ENCODE measurements at places on chromosomes 16 and 17.
A peak's percentile ranks its signal among the peaks of the same experiment; 100 is the strongest.

DNA sequence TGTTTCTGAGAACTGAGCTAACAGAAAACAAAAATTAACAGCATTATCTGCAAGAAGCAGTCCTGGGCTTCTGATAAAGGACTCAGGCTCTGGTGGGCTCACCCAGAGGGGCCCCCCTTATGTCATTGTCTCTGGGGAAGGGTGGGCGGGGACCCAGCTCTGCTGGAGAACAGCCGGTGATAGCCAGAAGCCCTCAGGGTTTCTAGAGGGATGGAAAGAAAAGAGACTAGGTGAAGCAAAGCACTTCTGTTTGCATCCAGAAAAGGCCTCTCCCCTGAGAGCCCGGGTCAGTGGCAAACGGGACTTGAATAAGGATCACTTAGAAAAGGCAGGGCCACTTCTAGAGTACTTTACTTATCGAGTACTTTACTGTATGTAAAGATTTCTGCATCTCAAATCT, 7.0 kb upstream of the CDC42EP4 start:
- DNase-seq, result no peak

GRCh38 chr16:66859397-66860068, 15.3 kb downstream of the CA7 start:
- no peak for DNase-seq

GRCh38 chr17:75632863-75633485, at the start of gene SMIM5:
TSS of gene SMIM5 (plus strand) at chr17:75633434. CDS start at chr17:75640202, 6,768 bp downstream.
- DNase-seq, result peak; percentile 57

DNA sequence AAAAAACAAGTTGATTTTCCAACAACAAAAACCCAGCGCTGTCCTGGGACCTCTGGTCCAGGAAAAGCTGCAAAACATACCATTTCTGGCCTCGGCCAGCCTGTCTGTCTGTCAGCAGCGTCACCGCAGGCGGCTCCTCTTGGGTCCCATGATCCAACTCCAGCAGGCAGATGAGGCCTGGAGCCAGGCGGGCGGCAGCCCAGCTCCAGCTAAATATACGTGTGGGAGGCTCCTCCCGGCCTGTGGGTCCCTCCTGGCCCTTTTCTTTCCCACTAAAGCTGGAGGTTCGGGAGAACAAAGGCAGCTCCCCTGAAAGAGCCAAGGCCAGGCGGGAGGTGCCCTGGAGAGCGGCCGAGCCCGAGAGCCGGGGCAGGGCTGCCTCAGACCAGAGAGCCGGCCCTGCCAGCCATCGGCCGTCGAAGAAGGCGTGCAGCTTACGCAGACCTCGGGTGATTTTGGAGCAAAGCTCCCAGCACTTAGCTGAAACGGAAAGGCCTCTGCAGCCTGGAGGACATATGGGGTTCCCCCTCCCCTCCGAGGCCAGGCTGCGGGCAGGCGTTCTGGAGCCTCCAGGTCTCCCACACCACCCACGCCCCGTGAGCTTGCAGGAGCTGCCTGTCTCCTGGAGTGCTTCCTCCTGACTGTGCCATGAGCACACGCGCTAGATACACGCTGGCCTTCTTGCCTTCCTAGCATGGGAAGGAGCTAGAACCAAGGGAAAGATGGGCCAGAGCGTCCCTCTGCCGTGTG, 19.9 kb upstream of the JPH3 start:
- DNase-seq, result no peak

- DNase-seq, result no peak
Measured at GRCh38 chr17:57132663-57133062, 47.6 kb downstream of the AKAP1 start.

DNA sequence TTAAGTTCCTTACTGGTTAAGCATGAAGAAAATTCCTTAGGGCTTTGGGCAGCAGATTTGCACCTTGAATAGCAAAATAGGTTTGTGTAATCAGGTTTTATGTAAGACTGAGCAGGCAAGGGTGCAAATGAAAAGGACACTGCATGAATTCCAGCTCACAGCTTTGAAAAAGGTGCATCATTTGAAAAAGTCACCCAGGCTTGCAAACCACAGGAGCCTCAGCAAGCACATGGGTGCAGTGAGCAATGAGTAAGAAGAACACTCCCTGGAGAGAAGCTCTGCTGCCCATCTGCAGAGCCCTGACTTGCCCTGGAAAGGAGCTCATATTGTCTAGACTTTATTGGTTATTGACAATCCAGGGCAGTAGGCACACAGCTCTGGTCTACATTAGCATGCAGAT, 165.6 kb upstream of the KCNJ16 start:
- DNase-seq, result no peak

Measured in stimulated activated CD8-positive, alpha-beta memory T cell treated with anti-CD3 and anti-CD28 coated beads, Interleukin-7, amount 100 ng/mL, for 4 hours (primary cell).